ENCODE measurements at places on chromosomes 13 and 19.
A peak's percentile ranks its signal among the peaks of the same experiment; 100 is the strongest.

DNA sequence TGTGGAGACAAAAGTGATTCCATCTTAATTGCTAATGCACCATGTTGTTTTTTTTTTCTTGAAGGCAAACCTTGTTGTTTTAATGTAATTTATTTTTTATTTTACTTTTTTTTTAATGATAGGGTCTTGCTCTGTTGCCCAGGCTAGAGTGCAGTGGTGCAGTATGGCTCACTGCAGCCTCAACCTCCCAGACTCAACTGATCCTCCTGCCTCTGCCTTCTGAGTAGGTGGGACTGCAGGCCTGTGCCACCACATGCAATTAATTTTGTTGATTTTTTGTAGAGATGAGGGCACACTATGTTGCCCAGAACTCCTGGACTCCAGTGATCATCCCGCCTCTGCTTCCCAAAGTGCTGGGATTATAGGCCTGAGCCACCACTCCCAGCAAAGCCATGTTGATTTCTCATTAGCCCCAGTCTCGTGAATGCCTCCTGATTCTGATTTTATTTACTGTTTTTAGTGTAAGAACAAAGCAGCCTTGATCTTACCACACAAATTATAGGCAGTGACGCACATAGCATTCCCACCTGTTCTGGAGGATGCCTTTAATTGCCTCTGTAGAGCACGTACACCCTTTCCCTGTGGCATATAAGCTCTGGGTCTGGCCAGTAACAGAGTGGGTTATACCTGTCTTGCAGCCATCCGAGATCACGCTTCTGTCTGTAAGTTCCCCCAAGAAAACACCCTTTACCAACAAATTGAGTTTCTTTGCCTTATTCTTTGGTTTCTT, 150.4 kb downstream of the GGACT start:
- DNase-seq, result no peak

- DNase-seq, result no peak
These were observed 38.4 kb upstream of the ZNF726 start for GRCh38 chr19:23876261-23876660.

DNA sequence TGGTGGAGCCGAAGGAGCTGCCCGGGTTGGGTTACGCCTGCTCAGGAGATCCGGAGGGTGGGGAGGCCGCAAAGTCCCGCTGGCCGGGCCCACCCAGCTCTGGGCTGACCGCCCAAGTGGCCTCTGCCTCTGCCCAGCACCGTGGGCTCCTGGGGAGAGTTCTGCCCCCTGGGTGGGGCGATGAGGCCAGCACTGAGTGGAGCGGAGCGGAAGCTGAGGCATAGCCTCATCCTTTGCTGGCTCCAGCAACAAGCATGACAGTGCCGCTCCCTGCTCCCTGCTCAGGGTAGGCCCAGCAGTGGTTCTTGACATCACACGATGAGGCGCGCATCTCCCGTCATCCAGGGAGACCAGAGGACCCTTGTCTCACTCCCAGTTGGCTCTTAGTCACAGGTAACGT, 22.5 kb downstream of the CCDC8 start:
- no peak for DNase-seq

GRCh38 chr13:36146511-36147269, 15.5 kb upstream of the DCLK1 start:
- DNase-seq, result no peak

DNA sequence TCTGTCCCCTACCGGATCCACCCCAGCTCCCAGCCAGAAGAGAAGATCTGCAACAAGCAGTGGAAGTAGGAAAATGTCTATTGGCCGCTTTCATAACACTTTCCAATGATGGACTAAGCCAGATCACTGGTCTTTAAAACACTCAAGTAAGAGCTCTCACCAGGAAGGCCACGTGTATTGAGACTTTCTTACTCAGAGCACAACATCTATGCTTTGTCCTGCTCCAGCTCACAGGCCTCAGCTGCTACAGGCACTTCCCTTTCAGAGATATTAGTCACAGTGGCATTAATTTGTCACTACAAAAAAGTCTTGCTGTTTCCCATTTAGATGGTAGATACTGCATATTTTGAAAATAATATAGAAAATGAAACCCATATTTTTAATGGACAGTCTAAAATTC, 164.2 kb downstream of the ABCC4 start:
- DNase-seq, result no peak

DNA sequence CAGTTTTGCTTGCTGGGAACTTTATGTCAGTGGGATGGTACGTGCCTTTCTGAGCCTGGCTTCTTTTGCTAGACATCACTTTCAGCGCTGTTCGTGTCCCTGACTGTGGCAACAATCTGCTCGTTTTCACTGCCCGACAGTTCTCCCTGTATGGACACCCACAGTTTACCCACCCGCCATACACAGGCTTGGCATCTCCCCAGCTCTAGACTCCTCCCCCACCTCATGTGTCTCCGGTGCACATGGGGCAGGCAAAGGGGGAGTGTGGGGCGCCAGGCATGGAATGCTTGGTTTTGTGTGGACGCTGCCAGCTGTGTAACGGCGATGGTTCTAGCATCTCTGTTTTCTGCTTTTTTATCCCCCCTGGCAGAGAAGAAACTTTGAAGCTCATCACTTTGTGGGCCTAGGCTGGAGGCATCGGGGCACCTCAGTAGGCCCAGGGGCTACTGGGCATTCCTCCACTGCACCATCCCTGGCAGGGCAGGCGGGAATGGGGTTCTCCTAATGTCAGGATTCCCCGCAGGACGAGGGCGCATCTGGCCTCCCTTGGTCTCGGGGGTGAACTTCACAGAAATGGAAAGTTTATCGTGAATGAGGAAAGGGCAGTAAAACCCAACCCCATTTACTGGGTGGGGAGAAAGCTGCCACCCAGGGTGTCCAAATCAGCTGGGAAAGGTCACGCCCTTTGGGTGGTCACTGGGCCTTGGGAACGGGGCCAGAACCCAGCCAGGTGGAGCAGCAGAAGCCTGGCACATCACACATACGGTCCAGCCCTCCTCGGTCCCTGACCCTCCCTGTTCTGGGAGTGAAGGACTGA, 60.8 kb downstream of the CEBPG start:
- DNase-seq, result no peak

- no peak for DNase-seq
These were observed 1.4 kb downstream of the SIAH3 start for GRCh38 chr13:45850027-45850613.

DNA sequence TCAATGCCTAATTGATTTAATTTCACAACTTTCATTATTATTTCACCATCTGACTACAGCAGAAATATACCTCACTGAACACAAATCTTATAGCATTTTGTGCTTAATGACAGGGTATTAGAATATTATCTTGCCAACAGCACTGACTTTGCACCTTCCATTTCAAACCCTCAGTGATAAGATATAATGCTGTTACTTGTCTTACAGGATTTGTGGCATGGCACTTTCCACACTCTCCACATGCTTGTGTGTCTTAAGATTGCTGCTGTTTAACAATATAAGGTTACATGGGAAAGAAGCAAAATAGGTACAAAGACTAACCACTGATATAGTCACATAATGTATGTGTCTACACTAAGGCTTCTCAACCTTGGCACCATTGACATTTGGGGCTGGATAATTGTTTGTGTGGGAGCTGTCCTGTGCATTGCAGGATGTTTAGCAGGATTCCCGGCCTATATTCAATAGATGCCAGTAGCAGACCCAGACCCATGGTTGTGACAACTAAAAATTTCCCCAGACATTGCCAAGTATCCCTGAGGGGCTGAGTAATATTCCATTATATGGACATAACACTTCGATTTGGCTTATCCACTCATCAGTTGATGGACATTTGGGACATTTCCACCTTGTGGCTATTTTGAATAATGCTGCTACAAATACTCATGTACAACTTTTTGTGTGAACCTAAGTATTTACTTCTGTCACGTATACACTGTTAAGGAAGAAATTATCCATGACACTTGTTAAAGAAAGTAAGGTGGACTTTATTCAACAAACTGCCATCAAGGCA, 5.7 kb upstream of the DIAPH3 start:
- DNase-seq, result no peak

DNA sequence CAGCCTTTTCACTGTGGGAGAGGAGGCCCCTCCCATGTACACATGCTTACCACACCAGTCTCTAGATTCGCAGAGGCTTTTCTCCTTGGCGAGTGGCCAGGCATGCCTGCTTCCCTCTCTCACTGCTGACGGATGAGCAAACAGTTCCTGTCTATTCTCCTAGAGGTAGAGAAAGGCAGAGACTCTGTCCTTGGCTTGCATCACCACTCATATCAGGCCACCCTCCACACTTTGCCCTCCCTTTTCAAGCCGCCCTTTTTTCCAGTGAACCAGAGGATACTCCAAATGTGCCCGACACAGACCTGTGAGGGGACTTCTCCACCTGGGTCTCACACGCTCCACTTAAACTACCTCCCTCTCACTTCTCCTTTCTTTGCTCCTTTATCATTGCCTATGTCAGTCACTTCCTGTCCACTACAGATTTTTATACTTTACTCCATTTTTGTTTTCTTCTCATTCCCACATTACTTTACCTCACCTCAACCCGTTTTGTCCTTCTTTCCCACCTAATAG, 284.6 kb downstream of the DNAJC15 start:
- DNase-seq, result peak; percentile 85

DNA sequence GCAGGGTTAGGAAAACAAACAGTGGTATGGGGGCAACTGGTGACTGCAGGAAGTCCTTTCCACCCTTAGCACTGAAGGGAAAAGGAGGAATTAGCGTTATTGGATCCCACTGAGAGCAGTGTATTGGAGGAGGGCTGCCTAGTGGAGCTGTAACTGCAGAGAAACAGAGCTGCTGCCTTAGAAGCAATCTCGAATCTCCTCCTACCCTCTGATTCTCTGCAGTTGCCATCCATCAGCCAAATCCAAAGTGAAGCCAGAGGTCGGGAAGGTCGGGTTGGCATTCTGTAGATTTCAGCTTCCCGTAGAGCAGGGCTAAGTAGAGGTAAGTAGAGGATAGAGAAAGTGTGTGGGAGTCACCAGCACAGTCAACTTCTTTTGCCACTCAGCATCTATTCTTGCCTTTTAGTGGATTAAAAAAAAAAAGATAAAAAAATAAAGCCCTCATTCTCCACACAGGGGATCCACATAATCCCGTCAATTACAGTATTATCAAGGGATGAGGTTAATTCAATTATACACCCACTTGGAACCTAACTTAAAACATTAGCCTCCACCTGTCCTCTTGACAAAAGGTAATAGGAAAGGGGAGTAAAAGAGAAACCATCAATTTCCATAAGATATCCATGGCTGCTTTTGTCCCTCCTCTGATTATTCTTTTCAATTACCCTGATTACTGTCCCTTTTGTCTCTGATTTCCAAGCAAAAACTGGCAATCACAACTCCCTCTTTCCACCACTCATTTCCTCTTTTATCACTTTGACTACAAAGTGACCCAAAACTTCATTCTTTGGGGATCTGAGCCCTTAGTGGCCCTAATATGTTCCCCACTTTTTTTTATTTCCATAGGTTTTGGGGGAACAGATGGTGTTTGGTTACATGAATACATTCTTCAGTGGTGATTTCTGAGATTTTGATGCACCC, 234.7 kb downstream of the RBM26 start:
- no peak for DNase-seq

GRCh38 chr13:99346335-99347042, 39.3 kb upstream of the GPR183 start:
- no peak for DNase-seq

DNA sequence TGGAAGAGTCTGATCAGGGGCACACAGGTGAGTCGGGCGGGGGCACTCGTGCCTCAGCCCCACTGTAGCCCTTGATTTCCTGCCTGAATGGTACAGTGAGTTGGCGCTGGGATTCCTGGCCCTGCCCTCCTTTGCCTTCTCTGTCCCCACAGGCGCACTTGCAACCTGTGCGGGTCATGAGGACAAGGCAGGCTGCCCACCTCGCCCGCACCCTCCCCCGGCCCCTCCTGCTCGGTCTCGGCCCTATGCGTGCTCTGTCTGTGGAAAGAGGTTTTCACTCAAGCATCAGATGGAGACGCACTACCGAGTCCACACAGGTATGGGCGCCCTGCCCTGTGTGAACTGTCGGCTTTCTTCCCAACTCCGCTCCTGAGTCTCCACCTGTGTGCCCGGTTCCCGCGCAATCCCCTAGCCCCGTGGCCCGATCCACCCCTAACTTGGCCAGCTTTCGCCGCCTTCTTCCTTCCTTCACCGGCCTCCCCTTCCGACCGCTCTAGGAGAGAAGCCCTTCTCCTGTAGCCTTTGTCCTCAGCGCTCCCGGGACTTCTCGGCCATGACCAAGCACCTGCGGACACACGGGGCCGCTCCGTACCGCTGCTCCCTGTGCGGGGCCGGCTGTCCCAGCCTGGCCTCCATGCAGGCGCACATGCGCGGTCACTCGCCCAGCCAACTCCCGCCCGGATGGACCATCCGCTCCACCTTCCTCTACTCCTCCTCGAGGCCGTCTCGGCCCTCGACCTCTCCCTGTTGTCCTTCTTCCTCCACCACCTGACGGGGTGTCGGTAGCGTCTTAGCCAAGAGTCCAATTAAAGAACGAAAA, 1.6 kb upstream of the KMT2B start:
- DNase-seq, result no peak

- DNase-seq, result no peak
These were observed 187.7 kb downstream of the ABCC4 start for GRCh38 chr13:95113601-95114000.

GRCh38 chr19:49502866-49503581, 6.8 kb downstream of the RPS11 start:
- peak; percentile 72 for DNase-seq

DNA sequence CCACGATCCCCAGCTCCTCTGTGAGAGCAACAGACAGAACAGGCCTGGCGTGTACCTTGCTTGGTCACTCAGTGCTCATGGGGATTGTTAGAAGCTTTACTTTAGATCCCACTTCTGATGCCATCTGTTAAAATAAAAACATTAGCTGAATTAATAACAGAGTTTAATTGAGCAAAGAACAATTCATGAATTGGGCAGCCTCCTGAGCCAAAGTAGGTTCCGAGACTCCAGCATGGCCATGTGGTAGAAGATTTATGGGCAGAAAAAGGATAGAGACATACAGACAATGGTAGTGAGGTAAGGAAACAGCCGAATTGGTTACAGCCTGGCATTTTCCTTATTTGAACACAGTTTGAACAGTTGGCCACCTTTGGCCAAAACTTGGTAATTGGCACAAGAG, 223.9 kb upstream of the TRPC4 start:
- no peak for DNase-seq

DNA sequence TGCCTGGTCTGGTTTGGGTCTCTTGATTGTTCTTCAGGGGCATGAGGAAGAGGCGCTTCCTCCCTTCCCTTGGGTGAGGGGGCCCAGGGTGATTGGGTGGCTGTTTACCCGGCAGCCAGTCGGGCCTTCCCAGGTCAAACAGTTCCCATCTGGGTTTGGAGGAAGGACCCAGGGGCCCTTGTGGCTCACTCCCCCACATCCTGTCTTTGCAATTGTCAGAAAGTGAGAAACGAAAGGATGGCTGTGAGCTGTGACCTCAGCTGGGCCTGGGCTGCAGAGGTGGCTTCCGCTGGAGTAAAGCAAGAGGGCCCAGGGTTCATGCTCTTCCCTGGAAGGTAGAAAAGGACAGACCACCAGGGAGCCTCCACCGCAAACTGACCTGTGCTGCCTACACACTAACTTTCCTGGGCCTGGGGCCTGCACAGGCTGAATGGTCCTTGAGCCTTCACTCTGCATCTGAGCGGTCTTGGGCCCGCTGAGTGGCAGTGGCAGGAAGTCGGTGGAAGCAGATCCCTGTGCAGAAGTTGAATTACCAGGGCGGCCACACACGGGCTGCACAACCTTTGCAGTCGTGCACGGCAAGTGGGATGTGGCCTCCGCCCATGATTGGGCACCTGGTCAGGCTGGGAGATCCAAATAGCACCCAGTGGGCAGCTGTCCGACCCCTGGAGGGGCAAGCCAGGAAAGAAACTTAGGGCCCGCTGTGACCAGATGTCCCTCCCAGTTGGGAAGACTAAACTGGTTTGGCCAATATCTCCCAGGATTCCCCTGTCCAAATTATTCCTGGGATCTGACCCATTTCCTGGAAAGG, 5.3 kb upstream of the CD79A start:
- DNase-seq, result no peak
